ENCODE measurements at places on chromosomes 3 and 15.
A peak's percentile ranks its signal among the peaks of the same experiment; 100 is the strongest.

DNA sequence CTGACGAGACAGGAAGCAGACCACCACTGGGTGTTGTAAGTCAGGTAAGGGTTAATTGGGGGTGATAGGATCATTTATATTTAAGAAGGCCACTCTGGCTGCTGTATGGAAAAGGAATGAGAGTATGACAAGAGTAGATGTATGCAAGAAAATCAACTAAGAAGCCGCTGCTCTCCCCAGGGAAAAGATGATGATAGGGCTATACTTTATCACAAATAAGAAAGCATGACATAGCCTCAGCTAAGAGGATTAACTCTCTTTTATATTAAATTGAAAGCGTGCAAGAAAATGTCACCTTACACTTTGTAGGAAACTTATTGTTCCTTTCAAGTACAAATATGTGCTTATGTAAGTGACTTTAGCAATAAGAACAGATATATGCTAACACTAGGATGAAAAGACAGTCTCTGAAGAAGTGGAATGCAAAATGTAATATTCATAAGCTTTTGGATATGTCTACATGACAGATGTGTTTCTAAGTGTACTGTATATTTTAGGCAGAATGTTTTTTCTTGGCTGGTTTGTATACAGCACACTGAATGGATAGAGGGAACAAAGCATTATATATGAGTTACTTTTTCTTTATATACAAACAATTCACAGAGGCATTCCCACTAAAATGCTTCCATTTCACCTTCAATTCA is 8.7 kb upstream of the NDUFB4 start:
- no peak for DNase-seq

- DNase-seq = no peak
These were observed 29.9 kb upstream of the TJP1 start for GRCh38 chr15:29852201-29852600.

DNA sequence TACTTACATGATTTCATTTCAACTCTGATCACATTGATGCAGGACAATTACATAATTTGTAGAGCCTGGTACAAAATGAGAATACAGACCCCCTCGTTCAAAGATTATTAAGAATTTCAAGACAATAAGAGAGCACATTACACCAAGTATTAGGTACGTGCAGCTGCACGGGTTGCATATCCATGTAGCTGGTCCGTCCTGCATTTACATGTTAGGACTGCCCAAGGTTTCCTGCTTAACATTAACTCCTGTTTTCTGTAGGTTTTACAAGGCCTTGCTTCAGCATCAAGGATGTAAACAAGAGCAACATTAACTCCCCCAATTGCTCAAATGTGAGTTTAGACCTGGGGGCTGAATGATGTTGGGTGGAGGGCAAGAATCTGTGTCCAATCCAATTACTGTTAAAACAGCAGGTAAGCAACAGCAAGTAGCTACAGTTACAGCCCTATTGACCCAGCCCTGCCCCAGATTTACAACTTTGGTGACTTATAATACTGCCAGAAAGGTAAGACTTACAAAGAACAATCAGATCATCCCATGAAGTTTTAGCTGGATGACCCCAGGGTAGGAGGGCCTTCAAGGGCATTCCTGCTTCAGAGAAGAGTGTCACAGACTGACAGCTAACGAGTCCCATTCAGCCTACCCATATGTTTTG is 127.4 kb upstream of the PPP2R3A start:
- DNase-seq = no peak

- DNase-seq = peak; percentile 56
These were observed at the start of gene SKOR1 for GRCh38 chr15:67824976-67825880. SKOR1 (plus strand) TSS chr15:67825509; CDS start chr15:67825603, 94 bp downstream.

- DNase-seq = no peak
These were observed 435.4 kb downstream of the WDR72 start for GRCh38 chr15:53324061-53324460.

DNA sequence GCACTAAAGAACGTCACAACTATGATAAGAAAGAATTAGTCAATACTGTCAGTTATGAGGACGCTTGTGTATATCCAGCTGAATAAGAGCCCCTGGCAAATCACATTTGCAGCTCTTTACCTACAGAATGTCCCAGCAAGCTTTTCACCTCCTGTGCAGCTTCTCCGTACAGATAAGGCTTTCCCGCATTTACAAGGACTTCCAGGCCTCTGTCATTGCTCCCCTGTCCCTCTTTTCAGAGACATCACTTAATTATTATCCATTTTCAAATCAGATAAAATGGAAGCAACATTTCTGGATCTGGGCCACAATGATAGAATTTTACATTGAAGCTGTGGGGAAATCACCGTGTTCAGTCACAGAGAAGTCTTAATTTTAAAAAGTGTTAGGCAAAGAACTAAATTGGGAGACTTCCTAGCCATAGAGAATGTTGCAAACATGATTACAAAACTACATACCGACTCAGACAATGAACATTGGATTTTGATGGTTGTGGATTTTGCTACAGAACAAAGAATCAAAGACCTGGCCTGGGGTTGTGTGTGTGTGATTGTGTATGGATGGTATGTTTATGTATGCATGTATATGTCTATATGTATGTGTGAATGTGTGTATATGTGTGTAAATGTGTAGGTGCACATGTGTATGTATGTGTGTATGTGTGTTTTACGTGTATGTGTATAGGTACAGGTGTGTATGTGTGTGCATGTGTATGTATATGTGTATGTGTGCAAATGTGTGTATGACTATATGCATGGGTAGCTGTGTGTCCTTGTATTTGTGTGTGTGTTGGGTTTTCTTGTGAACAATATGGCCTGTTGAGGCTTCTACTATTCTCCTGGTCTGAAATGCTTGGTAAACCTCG is 41.5 kb downstream of the MGLL start:
- no peak for DNase-seq

- no peak for DNase-seq
These were observed 11.7 kb downstream of the LSAMP start for GRCh38 chr3:116433552-116433951.

DNA sequence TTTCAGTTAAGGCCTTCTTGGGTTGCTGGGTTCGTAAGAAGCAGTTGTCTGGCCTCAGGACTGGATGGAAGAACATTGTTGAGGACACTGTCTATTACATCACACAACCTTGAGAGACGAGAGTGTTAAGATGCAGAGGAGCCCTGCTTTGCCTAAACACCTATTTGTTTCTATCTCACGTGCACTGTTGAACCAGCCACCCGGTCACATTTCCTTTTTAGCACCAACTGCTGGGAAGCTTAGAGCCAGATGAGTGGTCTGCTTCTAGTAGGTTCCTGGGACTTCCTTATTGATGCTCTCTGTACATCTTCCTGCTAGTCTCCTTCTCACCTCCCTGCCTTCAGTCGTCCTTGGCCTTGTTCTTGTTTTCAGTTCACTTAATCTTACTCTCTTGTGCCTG is 22.3 kb downstream of the CAND2 start:
- no peak for DNase-seq

- no peak for DNase-seq
These were observed 134.2 kb downstream of the LIPC start for GRCh38 chr15:58566029-58566428.

GRCh38 chr15:31264559-31265089 is 62.0 kb upstream of the KLF13 start:
- no peak for DNase-seq

- peak; percentile 97 for DNase-seq
These were observed 71.5 kb upstream of the PLXNA1 start for GRCh38 chr3:126911162-126912026.

DNA sequence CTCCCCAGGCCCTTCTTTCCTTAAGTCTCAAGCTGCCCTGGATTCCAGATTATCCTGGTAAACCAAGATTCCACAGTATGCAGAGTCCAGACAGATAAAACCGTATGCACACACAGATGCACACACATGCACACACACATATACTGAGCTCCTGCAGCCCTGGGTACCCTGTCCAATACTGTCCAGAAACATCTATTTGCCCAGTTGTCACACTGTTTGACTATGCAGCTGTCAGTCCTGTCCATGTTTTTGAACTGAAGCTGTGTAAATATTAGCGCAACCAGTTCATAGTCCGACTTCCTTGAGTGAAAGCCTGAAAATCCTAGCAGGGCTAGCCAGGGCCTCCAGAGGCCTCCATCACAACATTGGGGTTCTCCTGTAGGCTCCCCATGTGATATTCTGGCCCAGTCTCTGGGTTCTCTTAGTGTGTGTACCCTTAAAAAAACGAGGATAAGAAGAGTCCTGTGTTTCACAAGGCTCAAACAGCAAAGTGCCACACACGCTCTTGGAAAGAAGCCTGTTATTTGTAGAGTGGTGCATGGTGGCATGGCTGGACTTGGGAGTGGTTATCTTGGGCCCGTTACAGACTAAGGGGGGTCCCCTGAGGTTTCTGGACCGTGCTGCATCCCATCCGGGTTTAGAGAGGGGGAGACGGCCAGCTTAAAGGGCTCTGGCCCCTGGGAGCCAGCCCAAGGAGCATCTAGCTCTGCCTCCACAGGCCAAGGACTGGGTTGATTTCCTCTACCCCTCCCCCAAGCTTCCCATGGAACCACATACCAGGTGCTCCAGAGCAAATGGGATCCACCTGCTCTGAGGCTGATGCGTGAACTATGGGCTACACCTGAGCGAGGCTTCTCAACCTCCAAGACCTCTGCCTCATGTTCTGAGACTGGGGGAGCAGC is 108.3 kb downstream of the IQSEC1 start:
- DNase-seq = no peak

- DNase-seq = no peak
These were observed 164.4 kb downstream of the OPA1 start for GRCh38 chr3:193757457-193757856.

Measured in EH (cell line).